Thyroid gland (tissue), 4 donors: ENCODE measurements at places on chromosomes 5 and 9. TPM values are rescaled to one million over a fixed set of nuclear protein-coding genes. Genes with fewer than 3 reads are reported as not detected.

The SAXO1 gene
- not detected for total RNA-seq

The NXNL2 gene
- 0.81 TPM for total RNA-seq

The HTR4 gene
- not detected for total RNA-seq

GRCh38 chr5:28403846-28404245, 1365.5 kb upstream of the CDH9 start:
- DNase-seq, result no peak

GRCh38 chr5:135660826-135661575, 82.2 kb upstream of the CXCL14 start:
- peak; percentile 89 for DNase-seq

GRCh38 chr9:97501177-97501971, at the start of gene TMOD1:
Gene TMOD1 (plus strand): TSS chr9:97501666. CDS start chr9:97524189, 22,523 bp downstream.
- DNase-seq, result peak; percentile 83

DNA sequence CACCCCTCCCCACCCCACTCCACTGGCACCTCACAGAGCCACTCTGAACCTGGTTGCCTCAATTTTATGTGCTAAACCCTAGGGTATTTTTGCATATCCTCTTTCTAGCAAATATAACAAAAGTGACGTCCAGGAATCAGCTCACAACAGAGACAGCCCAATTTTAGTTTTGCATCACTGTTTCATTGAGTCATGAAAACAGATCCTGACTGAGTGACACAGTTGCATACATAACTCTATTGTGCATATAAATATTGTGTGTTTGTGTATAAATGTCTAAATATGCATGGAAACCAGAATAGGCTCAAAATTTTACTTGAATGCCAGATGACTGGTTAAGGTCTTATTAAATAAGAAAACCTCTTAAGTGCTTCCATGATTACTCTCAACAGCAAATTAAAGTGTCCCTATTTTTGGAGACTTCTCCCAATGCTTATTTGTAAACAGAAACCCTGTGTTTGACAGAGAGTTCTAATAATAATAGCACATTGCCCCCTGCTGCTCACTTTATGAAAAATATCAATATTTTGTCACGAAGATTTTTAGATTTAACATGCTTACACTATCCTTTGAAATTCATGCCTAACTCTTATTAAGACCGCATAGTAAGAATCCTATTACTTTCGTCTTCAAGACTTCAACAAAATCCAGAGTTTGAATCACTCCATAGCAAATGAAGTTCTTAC, 75.5 kb upstream of the PRRC1 start:
- DNase-seq, result no peak

GRCh38 chr9:14205463-14205862, 108.5 kb downstream of the NFIB start:
- DNase-seq, result no peak

- DNase-seq, result no peak
Measured at GRCh38 chr5:173727839-173728778, 111.7 kb upstream of the BOD1 start.

DNA sequence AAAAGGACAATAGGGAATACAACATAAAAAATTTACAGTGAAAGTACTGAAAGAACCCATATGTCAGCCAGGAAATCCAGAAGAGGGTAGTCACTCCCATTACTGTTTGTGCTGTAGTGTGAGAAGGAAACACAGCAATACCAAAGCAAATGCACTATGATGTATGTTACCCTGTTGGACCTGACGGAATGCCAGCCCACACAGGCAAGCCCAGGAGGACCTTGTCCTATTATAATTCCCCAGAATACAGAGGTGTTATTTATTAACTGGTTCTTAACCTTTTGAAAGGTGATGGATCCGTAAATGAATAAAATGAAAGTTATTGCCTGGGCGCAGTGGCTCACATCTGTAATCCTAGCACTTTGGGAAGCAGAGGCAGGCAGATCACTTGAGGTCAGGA, 79.0 kb downstream of the GDA start:
- no peak for DNase-seq

- DNase-seq, result no peak
Measured at GRCh38 chr5:160371294-160371693, 868 bp upstream of the C1QTNF2 start.
